ENCODE measurements at places on chromosomes 12 and 14. TPM values are rescaled to one million over a fixed set of nuclear protein-coding genes. Genes with fewer than 3 reads are reported as not detected.
A peak's percentile ranks its signal among the peaks of the same experiment; 100 is the strongest.

Gene PSMA6
- total RNA-seq = 70.5 TPM

- no peak for DNase-seq
- H3K27ac ChIP-seq = no peak overlapping the region
- H3K36me3 ChIP-seq = no peaks in the 10 kb centered on the region
- no peaks in the 10 kb centered on the region for H3K4me1 ChIP-seq
Measured at GRCh38 chr12:104751594-104751993, 206.5 kb downstream of the SLC41A2 start.

- H3K4me3 ChIP-seq = peak within 1 kb of the TSS; percentile 84
- peak within 1 kb of the TSS; percentile 99 for H3K27ac ChIP-seq
- DNase-seq = peak; percentile 94
- no peaks in the 10 kb centered on the region for H3K27me3 ChIP-seq
Measured at GRCh38 chr14:23302290-23303225, at the start of gene PPP1R3E. TSS of gene PPP1R3E (minus strand) at chr14:23302859. CDS start at chr14:23302576, 283 bp downstream.

GRCh38 chr14:102326583-102326982 lies 7.0 kb downstream of the ZNF839 start:
- H3K36me3 ChIP-seq = peaks cover 5% of the 10 kb centered on the region
- H3K27me3 ChIP-seq = no peaks in the 10 kb centered on the region
- no peak overlapping the region for H3K4me3 ChIP-seq
- DNase-seq = no peak
- H3K4me1 ChIP-seq = peaks cover 7% of the 10 kb centered on the region
- no peak overlapping the region for H3K27ac ChIP-seq

- DNase-seq = no peak
- no peak overlapping the region for H3K4me3 ChIP-seq
- peaks cover 37% of the 10 kb centered on the region for H3K4me1 ChIP-seq
- H3K27me3 ChIP-seq = no peaks in the 10 kb centered on the region
Measured at GRCh38 chr14:71591929-71592328, 340.3 kb upstream of the RGS6 start.

DNA sequence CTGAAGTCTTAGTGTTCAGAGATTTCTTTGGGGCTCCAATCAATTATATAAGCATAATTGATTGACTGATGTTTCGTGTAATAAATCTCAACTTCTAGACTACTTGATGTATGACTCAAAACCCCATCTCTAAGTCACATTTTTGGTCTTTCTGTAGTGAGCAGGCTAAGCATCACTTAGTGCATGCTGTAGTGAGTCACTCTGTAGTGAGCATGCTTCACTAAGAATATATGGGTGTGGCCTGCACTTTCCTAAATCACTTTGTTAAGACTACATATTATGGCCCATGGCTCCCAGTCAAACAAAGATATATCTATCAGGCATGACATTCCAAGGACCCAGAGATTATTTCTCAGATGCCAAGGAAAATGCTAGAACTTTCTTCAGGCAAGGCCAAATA lies 909.4 kb upstream of the LRFN5 start:
- no peaks in the 10 kb centered on the region for H3K27me3 ChIP-seq
- no peak overlapping the region for H3K4me3 ChIP-seq
- no peak for DNase-seq
- H3K36me3 ChIP-seq = no peaks in the 10 kb centered on the region
- H3K4me1 ChIP-seq = no peaks in the 10 kb centered on the region

GRCh38 chr14:68401855-68402254 lies 391.0 kb downstream of the ZFP36L1 start:
- peaks cover 73% of the 10 kb centered on the region for H3K4me1 ChIP-seq

- H3K27ac ChIP-seq = peak overlapping the region; percentile 93
- no peak overlapping the region for H3K4me3 ChIP-seq
- no peaks in the 10 kb centered on the region for H3K27me3 ChIP-seq
- H3K36me3 ChIP-seq = no peaks in the 10 kb centered on the region
- H3K4me1 ChIP-seq = peaks cover 40% of the 10 kb centered on the region
- peak; percentile 75 for DNase-seq
Measured at GRCh38 chr12:13102461-13103195, 839 bp downstream of the GSG1 start.

All from esophagus muscularis mucosa (tissue), 4 donors.